Activated CD8-positive, alpha-beta T cell treated with anti-CD3 and anti-CD28 coated beads, Interleukin-2, amount 10 ng/mL, durations not matched to agents 7 days and 5 days (primary cell): ENCODE measurements at places on chromosomes 2 and 18. TPM values are rescaled to one million over a fixed set of nuclear protein-coding genes. Genes with fewer than 3 reads are reported as not detected.

The EVA1A gene
- total RNA-seq, result not detected

The PAIP2B gene
- 1.3 TPM for total RNA-seq

The KLF7 gene
- 16.5 TPM for total RNA-seq

The HOXD4 gene
- not detected for total RNA-seq

The SLC40A1 gene
- 0.47 TPM for total RNA-seq

The TRIM54 gene
- total RNA-seq, result 0.26 TPM

The TNFRSF11A gene
- 4.0 TPM for total RNA-seq
